ENCODE measurements at places on chromosomes 16 and 17.

DNA sequence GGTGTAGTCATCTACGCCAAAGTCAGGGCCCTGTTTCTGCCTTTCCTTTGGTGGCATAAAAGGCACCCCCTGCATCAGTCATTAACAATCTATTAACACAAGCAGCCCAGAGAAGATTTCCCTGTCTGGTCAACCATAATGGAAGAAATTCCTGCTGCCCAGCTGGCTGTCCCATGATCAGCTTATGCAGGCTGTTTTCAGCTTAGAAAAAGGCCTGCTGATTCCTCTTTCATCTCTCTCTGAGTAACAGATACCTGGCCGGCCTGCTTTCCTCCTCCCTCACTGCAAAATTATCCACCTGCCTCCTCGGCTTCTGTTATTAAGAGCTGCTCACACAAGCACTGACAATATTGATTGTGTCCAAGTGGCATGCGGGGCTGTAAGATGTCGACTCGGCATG, 70.3 kb upstream of the MMP2 start:
- DNase-seq: no peak

- DNase-seq: no peak
Measured at GRCh38 chr17:74089869-74090464, 113.5 kb upstream of the RPL38 start.

DNA sequence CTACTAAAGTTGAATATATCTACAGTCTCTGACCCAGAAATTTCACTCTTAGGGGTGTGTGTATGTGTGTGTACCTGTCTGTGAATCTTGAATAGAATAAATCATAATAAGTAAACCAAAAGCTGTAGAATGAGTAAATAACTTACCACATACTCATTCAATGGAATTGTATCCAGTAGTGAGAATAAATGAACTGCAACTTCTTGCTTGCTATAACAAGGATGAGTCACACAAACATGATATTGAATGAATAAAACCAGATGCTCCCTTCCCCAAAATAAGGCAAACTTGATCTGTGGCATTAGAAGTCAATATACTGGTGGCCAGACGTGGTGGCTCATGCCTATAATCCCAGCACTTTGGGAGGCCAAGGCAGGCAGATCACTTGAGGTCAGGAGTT, 259.8 kb upstream of the MON1B start:
- no peak for DNase-seq

DNA sequence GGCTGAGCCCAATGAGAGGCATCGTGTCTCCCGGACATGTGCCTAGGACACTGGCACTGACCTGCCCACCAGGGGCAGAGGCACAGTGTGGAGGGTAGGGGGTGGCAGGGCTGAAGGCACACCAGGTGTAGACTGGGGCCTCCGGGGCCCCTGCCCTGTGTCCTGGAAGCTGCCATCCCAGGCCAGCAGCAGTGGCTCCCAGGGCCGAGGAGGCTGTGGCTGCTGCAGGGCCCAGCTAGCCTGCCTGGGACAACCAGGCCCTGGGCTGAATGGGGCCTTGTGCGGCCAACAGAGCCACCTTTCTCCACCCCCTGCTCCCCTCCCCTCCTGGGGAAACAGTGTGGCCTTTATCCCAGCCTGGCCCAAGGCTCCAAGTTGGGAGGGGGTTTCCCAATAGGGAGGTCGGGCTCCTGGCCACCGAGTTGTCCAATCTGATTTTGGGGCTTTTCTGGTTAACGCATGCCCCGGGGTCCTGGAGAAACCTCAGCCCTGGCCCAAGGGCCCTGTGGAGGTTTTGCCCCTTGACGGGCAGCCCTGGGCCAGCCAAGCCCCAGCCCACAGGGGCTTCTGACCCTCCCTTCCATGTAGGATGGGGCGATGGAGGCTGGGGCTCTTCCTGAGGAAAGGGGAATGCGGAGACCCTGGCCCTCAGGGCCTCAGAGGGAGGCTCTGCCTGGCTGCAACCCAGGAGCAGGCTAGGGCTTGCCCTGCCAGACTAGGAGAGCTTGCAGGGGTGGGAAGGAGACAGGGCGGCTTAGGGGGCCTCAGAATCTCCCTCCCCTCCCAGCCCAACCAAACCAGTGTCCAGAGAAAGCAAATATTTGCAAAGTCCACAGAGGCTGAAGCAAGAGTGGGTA, 4.2 kb downstream of the MTSS2 start:
- DNase-seq: peak; percentile 58

- DNase-seq: no peak
Measured at GRCh38 chr17:61647047-61647446, 56.0 kb upstream of the NACA2 start.

DNA sequence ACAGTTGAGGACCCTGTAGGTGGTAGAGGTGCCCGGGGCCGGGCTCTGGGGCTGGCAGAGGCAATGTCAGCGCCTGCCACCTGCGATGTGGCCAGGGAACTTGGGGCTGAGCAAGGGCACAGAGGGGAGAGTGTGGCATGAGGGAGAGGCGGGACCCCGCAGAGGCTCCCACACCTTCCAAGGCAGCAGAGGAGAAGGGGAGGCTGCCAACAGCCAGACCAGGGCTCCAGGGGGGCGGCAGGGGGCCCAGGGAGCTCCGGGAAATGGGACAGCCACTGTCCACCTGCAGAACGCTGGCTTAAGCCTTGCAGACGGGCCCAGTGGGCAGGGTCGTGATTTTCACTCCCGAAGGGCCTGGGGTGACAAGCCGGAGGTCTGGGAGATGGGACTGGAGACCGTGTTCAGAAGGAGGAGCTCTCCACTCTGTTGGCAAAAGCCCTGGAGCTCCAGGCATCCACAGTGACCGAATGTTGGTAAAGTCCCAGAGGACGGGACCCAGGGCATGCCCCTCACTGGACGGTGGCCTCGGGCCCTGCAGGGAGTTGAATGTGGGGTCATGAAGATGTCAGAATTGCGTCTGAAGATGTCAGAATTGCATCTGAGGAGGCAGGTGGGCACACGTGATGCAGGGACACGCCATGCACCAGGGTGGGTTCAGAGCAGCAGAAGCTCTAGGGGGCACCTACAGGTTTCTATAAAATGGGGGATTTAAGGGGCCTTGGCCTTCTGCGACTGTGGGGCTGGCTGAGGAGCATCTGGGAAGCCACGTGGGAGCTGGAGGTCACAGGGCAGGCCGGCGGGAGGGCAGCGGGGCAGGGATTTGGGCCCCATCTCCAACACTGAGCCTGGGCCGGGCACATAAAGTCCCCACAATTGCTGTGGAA, 18.6 kb downstream of the CD7 start:
- peak; percentile 16 for DNase-seq

- DNase-seq: no peak
Measured at GRCh38 chr17:72644492-72644891, 448.0 kb downstream of the SLC39A11 start.

- no peak for DNase-seq
Measured at GRCh38 chr17:34377078-34377823, 14.2 kb upstream of the CCL1 start.

DNA sequence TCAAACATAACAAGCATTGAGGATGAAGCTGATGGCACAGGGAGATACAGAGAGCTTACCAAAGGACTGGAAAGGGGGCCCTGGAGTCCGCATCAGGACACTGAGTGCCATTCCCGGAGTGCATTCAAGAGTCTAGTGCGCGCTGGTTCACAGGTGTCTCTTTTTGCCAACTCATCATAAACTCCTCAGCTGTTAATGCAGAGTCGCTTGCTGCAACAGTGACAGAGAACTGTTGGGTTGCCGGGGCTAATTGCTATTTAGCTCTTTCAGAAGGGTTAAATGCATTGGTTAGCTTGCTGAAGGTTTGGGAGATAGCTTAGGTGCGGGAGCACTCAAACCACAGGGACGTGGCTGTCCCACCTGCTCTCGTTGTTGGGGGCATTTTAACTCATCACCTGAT, 1091.6 kb upstream of the EEF2KMT start:
- DNase-seq: no peak

- DNase-seq: no peak
Measured at GRCh38 chr16:83343935-83344366, 463.8 kb upstream of the HSBP1 start.

DNA sequence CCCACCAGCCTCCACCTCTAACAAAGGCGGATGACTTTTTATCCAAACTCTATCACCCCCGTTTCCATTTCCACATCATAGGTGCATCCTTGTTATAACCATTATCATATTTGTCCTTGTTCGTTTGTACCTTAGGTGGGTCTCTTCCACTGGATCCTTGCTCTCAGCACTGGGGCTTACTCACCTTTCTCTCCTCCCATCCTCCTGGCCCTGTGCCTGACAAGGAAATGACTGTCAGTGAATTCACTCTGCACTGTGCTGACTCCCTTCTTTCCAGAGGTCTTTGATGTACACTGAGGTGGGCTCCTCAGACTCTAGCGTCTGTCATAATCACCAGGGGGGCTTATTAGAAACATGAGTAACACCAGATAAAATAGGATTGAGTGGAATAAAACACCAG, 3.1 kb downstream of the GSG1L2 start:
- no peak for DNase-seq

GRCh38 chr16:22425847-22426246, 51.4 kb upstream of the CDR2 start:
- no peak for DNase-seq

GRCh38 chr16:69366431-69366830, 14.8 kb upstream of the TMED6 start:
- DNase-seq: no peak

GRCh38 chr16:23651943-23652468, 10.7 kb downstream of the DCTN5 start:
- no peak for DNase-seq

- DNase-seq: no peak
Measured at GRCh38 chr17:43018932-43019331, 3.3 kb downstream of the VAT1 start.

DNA sequence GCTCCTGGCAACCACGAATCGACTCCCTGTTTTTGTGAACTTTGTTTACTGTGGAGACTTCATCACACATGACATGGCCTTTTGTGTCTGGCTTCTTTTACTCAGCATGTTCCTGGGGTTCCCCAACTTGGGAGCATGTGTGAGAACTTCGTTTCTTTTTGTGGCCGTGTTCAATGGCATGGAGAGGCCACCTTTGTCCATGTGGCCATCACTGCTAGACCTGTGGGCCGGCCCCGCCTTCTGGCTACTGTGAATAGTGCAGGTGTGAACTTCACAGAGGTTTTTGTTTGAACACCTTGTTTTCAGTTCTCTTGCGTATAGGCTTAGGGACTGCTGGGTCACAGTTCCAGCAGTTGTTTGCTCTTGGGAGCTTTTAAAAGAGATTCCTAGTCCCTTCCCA, 5.7 kb upstream of the SLC38A8 start:
- no peak for DNase-seq

DNA sequence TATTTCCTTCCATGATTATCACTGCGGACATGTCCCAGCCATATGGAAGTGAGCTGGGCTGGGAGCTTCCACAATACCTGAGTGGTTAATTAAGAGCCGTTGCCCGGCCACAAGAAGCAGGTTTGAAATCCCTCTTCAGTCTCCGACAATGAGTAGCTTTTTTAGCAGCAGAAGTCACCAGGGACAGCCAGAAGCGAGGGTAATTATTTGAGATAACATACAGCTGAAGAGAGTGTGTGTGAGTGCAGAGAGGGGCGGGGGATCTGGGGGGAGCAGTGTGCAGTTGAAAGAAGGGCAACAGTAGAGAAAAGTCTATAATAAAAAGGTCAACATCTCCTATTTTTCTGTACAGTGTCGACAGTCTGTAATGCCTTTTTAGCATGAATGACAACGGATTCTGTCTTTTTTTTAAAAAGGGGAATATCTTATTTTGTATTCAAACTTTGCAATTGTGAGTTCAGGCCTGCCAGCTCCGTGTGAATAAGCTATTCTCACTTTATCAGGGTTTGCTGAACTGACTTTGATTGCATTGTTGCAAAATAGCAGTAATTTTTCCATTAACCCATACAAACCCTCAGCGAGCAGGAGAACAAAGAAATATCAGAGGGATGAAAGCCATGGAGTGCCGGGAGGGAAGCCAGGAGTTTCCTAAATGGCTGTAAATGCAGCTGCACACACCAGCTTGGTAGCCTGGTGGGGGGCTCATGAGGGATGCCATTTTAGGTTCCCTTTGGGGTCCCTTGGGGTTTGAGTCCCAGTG, 220.3 kb upstream of the IRX3 start:
- DNase-seq: no peak

- no peak for DNase-seq
Measured at GRCh38 chr16:82094942-82095540, 60.0 kb downstream of the HSD17B2 start.

- DNase-seq: peak; percentile 66
Measured at GRCh38 chr16:22321340-22322001, 24.3 kb downstream of the POLR3E start.

DNA sequence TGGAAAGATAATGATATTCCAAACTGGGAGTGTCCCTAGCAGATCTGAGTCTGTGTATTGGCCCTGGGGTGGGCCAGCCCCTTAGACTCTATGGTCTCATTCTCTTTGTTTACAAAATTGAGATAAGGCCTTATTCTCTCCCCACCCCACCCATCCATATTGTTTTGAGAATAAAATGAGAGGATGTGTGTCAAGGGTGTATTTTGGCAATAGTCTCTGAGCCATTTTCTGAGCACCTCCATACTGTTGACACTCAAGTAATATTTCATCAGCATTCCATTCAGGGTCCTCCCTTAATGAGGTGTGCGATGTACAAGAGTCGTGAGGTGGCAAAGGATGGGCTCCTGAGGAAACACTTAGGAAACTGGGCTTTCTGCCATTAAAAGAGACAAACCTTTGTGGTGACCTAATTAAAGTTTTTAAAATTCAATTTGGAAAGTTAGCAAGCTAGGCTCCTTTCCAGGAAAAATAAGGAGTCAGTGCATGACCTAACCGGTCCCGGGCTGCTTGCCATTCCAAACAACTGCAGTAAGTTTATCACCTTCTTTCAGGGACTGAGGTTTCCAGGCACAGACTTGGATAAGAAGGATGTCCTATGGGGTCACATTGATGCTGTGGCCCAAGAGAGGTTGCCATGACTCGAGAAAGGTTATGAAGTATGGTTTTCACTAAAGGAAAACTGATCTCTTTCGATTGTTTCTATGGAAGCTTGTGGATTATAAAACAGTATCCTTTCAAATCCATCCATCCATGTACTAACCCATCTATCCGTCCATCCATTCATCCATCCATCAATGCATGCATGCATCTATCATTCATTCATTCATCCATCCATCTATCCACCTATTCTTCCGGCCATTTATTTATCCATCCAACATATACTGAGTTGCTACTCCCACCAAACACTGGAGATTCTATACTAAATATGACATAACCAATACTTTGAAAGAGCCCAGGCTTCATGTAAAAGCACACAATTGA, 443.3 kb downstream of the UTP18 start:
- DNase-seq: peak; percentile 77

GRCh38 chr16:14344945-14345344, 273.8 kb downstream of the MRTFB start:
- DNase-seq: no peak

DNA sequence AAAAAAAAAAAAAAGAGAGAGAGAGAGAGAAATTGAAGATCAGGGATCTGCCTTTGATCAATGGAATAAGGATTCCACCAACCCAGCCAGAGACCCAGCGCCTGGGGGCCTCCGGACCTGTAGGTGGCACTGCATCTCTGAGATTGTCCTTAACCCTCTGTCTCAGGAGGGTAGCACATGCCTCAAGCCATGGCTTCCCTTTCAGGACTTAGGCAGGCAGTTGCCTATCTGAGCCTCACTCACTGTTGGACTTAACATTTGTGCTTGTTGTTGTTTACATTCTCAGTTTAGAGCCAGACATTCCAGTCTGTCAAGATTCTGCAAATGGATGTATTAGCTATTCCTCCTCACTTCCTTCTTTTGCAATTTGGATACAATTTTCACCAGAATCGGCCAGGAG, 5.1 kb upstream of the SCNN1B start:
- no peak for DNase-seq

- DNase-seq: no peak
Measured at GRCh38 chr16:61829631-61830030, 206.6 kb downstream of the CDH8 start.

GRCh38 chr17:27380551-27380950, 75.7 kb upstream of the KSR1 start:
- DNase-seq: no peak

- DNase-seq: no peak
Measured at GRCh38 chr17:60247836-60248461, 98.2 kb downstream of the CA4 start.
